ENCODE measurements at places on chromosomes 3 and 15.

- DNase-seq: no peak
Observed at GRCh38 chr3:174862666-174863065, 3.5 kb downstream of the NAALADL2 start.

GRCh38 chr15:88627463-88627862 lies 6.3 kb downstream of the AEN start:
- DNase-seq: no peak

- no peak for DNase-seq
Observed at GRCh38 chr3:55824406-55824805, 337.3 kb upstream of the WNT5A start.

DNA sequence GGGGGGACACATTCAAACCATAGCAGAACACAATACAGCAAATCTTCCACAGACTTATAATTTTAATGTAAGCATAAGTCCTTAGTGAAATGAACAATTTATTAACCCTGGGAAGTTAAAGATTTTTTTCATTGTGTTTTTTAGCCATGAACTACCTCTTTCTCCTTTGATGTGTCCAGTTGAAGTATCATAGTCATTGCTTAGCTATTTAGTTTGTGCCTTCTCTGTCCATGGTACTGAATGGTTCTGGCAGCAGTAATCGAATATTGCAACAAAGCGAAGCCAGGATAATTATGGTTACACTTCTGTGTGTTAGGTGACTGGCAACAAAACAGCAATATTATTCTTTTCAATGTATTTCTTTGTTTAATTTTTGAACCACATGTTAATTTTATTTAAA lies 403.0 kb upstream of the ONECUT1 start:
- DNase-seq: no peak

GRCh38 chr3:53495520-53496391 lies 1.3 kb downstream of the CACNA1D start:
- DNase-seq: no peak
